Spinal cord (tissue), 10 donors: ENCODE measurements at places on chromosomes 2 and 18. TPM values are rescaled to one million over a fixed set of nuclear protein-coding genes. Genes with fewer than 3 reads are reported as not detected.

DNA sequence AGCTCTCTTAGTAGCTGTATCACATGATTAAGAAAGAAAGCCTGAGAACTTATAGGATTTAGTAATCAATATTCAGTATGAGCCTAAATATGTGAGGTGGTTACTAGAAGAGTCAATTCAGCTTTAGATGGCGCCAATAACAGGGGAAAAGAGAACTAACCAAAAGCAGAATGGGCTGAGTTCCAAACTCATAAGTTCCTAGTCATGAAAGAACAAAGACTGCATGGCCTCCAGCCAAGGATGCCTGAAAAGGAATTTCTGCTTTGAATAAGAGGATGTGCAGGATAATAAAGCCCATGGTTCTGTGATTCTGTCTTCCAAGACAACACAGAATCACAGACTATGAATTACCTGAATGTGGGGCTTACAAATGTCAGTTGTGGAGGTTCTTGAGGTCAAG lies 196.5 kb downstream of the SATB2 start:
- no peak for DNase-seq

The RASGRP3 gene
- total RNA-seq, result 29.3 TPM

DNA sequence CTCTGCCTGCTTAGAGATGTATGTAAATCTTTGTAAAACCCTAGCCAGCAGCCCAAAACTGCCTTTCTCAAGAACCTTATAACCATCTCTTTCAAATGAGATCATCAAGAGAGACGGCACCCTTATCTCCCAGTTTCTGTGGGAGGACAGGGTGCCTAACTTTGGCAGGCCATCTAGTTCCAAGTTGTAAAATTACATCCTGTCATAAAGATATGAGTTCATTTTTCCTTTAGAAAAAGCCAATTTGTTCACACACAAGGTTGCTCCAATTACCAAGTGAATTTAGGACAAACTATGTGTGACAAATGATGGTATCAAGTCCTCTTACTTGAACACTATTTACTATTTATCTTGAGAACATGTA lies 65.3 kb downstream of the MEMO1 start:
- no peak for DNase-seq

DNA sequence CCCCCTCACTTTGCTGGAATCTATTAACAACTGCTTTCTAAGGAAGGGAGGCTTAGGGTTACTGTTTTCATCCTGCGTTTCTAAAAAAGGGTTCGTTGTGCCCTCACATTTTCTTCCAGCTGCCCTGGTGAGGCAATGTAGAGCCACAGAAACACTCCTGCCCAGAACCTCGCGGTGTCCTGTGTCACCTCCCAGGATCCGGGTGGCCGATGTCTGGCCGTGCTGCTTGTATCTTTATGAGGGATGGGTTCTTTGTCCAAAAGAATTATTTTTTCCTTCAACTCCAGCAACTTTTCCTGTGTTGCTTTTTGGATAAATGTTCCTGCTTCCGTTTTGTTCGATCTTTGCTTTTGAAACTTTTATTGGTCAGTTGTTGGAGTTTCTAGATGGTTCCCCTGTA lies 291.8 kb upstream of the HS6ST1 start:
- no peak for DNase-seq

GRCh38 chr2:39975476-39976020 lies 196.5 kb upstream of the THUMPD2 start:
- DNase-seq, result no peak

- DNase-seq, result no peak
Measured at GRCh38 chr18:48371854-48372602, 37.2 kb downstream of the ZBTB7C start.

- no peak for DNase-seq
Measured at GRCh38 chr18:42261731-42262130, 306.7 kb downstream of the PIK3C3 start.

DNA sequence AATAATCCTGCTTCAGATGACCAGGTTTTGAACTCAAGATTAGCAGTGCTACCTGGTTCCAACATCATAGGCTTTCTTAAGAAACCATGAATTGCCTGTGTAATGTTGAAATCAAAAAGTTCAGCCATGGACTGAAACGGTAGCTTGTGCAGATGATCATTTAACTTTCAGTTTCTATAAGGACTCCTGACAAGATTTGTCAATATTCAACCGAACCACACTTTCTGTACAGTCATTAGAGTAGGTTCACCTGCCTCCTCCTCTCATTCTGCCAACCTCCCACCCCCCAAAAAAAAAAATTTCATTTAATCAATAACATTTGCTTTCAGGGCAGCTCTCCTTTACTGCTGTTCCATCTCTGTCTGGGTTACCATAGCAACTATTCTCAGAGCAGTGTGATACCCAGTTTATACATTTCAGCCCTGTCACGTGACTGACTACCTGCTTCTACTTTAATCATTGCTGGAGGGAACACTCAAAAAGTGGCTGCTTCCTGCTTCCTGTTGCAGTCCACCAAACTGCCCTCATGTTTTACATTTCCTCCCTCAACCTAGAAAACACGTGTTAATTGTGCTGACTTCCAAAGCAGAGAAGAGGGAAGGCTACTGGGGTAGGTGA lies 275.5 kb downstream of the SS18 start:
- DNase-seq, result no peak

The PPP4R1 gene
- total RNA-seq, result 87.2 TPM

DNA sequence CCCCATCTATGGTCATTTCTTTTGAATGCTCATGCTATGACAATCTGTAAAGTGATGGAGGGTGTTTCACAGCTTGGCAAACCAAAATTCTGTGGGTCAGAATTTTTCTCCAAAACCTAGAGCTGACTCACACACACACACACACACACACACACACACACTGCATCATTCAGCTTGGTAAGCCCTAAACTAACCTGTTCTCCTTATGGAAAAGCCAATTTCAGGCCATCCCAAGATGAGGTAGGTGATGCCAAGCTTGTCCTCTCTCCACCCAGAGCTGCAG lies 45.0 kb upstream of the NRP2 start:
- no peak for DNase-seq

The EML6 gene
- 6.9 TPM for total RNA-seq

GRCh38 chr2:118242216-118242615 lies 153.9 kb downstream of the INSIG2 start:
- DNase-seq, result no peak

The ACMSD gene
- total RNA-seq, result not detected

DNA sequence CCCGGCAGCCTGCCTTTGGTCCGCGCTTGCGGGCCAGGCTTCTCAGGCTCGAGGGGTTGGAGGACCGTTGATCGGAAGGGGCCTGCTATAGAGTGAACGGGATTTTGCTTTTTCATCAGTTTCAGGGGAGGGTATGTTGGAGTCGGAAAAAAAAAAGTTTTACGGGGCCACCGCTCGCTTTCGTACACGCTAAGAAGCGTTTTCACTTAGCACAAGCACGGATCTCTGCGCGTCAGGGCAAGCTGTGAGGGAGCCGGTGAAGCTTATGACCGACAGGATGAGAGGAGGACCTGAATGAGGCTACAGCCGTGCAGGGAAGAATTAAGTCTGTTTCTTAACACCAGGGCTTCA lies 443 bp downstream of the CPSF3 start:
- no peak for DNase-seq

DNA sequence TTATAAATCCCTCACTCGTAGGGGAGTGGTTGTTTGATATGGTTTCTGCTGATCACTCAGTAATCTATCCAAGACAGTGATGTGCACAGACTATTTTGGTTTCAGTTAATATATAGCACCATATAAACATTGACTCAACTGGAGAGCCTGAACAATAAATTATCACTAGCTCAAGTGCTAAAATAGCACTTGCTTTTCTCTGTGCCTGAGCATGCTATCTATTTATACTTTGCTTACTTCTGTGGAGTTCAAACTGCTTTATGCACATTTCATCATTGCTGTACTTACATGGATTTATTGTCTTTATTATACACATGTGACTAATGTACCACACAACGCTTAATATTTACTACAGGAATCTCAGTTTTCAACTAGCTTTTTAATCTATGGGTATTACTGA lies 133.6 kb downstream of the BCL2 start:
- DNase-seq, result no peak

- DNase-seq, result no peak
Measured at GRCh38 chr2:188785490-188785889, 188.7 kb upstream of the COL3A1 start.

DNA sequence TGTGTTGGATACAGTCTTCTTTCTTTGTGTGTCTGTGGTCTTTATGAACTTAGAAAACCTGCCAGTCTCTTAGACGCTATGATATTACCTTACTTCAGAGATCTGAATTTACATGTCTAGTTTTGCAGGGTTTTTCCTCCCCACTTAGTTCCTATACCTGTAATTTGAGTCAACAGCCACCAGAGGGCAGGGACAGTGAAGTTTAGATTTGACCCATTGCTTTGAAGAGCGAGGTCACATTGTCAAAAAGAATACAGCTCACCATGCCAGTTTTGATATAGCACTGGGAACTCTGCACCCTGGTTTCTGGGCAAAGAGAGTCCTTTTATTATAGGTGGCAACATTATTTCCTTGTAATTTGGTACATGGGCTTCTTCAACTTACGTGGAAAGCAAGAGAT lies 102.3 kb downstream of the MAPK4 start:
- no peak for DNase-seq

The MPV17 gene
- total RNA-seq, result 46.6 TPM

The HMSD gene
- total RNA-seq, result 1.2 TPM

DNA sequence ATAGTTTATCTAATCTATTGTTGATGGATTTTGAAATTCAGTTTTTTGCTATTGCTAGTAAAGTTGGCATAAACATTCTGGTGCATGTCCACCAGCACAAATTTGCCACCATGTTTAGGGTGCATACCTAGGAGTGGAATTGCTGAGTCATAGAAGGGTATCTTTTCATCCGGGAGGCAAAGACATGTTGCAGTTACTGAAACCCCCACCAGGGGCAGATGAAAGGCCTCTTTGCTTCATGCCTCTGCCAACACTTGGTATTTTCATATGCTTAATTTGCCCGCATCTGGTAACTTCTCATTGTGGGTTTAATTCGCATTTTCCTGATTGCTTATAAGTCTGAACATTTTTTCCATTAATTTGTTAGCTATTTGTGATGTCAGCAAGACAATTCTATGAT lies 8.2 kb downstream of the DCC start:
- no peak for DNase-seq

DNA sequence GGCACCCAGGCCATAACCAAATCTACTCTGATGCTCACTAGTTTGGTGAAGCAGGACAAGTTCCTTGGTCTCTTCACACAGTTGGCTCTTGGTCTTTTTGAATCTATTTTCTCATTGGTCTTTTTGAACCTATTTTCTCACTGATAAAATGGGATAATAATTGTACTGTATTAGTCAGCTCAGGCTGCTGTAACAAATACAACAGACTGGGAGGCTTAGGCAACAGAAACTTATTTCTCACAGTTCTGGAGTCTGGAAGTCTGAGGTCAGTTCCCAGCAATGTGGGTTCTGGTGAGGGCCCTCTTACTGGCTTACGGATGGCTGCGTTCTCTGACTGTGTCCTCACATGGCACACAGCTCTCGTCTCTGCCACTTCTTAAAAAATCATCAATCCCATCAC lies 63.5 kb downstream of the C1D start:
- DNase-seq, result no peak

- no peak for DNase-seq
Measured at GRCh38 chr2:24924266-24924665, 4.2 kb upstream of the ADCY3 start.

- DNase-seq, result no peak
Measured at GRCh38 chr18:44546954-44547353, 133.7 kb upstream of the SETBP1 start.

DNA sequence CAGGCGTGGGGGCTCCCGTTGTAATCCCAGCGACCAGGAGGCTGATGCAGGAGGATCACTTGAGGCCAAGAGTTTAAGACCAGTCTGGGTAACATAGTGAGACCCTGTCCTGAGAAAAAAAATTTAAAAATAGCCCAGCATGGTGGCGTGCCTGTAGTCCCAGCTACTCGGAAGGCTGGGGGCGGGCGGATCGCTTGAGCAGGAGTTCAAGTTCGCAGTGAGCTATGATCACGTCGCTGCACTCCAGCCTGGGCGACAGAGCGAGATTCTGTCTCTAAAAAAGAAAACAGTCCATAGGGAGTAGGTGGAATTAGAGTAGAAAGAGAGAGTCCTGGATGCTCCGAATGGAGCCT lies 325 bp upstream of the TTLL4 start:
- DNase-seq, result no peak

GRCh38 chr2:147649998-147650397 lies 194.8 kb upstream of the ACVR2A start:
- no peak for DNase-seq

DNA sequence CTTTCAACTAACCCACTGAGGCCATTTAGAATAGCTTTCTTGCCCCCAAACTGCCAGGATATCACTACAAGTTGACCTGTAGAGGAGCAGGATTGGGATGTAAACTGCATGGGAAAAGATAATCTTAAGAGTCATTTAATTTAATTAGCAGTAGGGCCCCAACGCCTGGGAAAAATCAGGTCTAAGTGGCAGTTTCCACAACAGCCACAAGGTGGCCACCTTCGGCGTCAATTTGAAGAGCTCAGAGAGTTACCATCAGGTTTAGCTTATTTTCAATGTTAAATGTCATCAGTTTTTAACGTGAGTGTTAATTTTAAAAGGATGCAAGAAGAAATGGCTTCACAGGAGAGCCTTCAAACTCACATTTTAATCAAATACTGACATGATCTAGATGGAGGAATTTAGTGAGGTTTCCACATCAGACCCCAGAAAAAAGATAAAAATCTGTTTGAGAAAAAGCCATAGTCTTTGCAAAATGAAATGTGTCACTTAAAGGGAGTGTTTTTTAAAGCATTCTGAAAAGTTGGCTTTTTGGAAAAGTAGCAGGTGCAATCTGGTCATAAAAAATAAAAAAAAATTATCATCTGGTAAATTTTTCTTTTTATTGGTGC lies 77.3 kb upstream of the UPP2 start:
- peak; percentile 57 for DNase-seq

DNA sequence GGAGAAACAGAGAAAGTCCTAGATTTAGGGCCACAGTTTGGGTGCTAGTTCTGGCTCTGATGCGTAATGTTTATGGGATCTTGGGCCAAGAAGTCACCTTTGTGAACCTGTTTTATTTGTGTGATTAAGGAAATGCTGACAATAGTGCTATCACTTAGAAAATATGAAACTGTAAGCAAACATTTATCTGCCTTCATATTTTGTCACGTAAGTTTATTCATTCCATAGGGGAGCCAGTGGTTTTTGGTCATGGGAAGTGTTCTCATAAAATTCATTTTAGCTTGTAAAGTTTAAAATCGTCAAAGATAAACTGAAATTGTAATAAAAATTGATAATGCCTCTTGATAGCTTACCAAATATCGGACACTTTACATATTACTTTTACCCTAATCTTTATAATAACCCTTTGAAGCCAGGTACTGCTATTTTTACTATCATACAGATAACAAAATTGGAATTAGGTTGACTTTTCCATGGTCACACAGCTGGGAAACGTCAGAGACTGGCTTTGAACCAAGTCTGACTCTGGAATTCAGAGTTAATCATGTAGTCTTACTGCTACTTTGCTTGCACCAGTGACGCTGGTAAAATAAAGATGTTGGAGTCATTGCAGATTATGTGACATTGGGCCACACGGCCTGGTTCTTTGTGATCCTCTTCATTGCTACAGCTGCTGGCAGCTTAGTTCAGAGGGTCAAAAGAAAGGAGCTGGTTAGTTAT lies 99.7 kb downstream of the ICA1L start:
- no peak for DNase-seq
